ENCODE measurements at places on chromosomes 7 and 10. TPM values are rescaled to one million over a fixed set of nuclear protein-coding genes. Genes with fewer than 3 reads are reported as not detected.

DNA sequence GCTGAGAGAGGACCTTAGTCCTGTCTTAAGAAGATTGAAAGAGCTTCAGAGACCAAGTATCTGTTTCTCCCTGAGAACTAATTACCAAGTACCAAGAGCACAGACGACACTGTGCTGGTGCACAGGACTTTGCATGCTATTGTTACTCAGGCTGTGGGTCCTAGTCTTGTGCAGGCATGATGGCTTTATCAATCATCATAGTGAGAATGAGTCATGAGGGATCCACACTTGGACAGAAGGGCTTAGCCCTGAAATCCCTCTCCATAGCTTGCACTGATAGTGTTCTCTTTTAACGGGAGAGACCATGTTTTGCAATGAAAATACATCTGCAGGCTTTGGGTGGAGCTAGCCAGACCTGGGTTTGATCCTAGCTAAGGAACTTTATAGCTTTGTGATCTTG is 93.3 kb downstream of the SORCS3 start:
- DNase-seq: no peak

GRCh38 chr7:19117870-19118608 is 603 bp upstream of the TWIST1 start:
- DNase-seq: no peak

Gene ZNF239
- total RNA-seq: 0.66 TPM

DNA sequence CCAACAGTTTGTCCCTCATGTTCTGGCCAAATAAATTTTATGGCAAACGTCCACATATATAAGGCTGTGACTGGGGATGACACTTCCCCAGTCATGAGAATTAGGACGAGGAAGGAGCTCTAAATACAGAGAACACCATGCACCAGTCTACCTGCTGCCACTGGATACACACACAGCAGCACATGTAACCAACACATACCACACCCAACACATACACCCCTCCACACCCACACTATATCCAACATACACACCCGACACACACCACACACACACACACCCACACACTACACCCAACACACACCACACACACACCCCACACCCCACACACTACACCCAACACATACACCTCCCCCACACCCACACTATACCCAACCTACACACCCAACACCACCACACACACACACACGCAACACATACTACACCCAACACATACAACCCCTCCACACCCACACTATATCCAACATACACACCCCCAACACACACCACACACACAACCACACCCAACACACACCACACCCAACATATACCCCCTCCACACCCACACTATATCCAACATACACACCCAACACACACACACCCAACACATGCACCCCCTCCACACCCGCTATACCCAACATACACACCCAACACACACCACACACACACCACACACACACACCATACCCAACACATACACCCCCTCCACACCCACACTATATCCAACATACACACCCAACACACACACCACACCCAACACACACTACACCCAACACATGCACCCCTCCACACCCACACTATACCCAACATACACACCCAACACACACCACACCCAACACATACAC is 74.1 kb downstream of the HIPK2 start:
- no peak for DNase-seq

DNA sequence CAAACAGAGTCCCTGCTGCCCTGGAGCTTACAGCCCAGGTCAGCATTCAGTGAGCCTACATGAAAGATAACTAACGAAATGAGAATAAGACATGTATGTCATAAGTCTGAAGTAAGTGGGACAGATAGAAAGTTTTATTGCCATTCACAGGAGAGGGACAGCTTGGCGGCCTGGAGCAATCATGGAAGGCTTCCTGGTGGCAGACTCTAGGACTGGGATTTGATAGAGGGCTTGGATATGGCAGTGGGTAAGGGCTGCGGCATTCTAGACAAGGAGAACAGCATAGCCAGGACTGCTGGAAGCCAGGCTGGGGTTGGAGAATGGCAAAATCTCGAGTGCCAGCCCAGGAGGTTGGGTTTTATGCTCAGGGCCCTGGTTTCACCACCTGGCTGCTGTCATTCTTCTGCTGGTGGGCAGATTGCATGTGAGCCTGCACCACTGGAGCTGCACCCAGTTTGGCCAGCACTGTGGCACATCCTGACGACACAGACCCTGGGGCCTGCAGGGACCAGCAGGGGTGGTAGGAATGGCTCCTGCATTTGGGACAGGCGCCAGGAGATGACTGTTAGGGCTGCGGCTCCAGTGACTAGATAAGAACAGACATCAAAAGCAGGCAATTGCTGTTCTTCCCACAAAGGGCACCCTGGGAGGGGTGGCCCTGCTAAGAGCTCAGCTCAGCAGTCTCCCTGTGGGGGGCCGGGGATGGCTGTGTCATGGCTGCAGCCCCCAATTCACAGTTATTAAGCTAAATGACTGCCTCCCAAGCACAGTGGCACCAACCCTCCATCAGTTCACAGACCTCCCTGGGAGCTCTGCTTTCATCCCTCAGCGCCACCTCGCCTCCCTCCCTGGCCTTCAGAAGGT is 161.1 kb downstream of the RPS24 start:
- DNase-seq: no peak

DNA sequence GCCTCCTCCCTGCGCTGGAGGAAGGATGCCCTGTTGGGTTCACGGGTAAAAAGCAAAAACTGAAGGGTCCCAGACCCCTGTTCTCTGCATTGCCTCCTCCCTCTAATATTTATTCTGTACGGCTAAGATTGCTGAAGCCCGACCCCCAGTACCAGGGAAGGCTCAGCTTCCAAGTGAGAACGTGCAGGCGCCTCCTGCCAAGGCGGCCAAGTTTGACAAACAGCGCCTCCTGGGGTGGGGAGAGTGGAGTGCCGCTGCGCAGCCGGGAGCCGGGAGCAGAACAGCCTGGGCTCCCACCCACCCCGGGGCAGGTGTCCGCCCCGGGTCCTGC is 4.7 kb upstream of the EBF3 start:
- DNase-seq: no peak

GRCh38 chr10:112711366-112711765 is 238.7 kb upstream of the TCF7L2 start:
- no peak for DNase-seq

DNA sequence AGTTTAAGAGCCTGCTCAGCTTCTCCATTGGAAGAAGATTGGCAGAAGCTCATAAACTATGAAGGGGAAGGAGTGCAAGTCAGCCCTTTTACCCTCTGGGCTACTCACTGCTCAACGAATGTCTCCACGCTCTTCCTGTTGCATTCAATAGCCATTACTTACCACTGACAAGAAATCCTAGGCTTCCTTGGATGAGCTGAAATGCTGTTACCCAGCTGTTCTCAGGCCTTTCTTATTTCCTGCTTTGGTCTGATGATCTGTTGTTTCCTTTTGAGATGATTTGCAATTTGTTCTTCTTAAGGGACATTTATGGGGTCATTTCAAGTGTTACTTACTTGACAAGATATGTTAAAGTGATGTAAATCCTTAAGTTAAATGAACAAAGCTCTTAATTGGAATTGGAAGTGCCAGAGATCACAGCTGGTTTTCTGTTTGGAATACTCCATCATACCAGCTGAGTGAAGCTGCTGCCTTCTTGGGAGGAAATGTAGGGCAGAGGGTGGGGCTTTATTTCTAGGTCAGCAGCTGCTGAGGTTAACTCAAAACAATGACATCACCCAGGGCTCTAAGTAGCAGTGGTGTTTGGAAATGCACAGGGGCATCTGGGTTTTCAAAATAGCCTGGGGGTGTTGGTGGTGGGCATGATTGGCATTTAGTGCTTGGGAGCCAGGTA is 170.0 kb downstream of the PRKCQ start:
- peak; percentile 35 for DNase-seq

DNA sequence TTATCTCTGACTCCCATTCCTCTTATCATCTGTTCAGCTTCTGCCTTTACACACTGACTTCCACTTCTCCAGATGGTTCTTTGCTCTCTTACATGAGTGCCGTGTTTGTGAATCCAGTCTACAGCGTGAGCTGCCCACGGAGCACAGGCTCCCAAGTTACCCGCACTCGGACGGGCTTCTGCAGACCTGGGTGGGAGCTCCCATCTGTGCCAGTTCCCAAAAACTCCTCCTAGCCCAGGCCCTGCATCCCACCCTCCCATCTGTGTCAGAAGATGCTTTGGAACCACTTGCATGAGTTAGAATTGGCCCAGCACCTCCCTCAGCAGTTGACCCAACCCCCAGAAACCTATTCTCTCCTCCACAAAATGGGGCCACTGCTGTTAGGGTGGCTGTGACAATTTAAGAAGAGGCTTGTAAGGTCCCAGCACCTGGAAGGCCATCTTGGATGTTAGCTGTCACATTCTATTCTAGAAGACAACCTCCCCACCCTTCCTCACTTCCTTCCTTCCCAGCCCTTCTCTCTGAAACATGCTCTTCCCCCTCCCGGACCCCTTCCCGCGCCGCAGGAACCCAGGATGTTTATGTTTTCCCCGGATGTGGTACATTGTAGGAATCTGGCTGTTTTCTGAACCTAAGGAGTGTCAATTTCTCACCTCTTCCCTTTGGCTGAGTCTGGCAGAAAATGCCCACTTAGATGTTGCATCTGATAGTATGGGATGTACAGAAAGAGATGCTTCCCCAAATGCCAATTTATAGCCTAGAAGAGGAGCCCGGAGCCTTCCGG is 79.2 kb downstream of the CCDC3 start:
- no peak for DNase-seq

Gene CABCOCO1
- total RNA-seq: not detected

DNA sequence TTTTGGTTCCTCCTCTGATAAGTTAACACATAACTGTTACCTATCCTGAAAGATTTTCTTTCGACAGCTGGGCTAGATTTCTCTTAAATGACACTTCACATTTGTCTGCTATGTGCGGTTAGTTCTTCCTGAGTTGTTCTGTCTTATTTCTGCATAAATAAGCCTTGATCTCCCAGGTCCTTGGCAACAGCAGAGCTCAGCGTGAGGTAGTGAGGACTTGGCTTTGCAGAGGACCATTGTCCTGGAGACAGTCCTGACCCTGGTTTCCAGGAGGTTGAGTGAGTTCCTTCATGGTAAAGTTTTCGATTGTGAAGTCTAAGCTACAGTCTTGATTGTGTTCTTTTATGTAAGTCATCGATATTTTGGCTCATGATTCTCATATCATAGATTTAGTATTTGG is 23.7 kb downstream of the SND1 start:
- no peak for DNase-seq

DNA sequence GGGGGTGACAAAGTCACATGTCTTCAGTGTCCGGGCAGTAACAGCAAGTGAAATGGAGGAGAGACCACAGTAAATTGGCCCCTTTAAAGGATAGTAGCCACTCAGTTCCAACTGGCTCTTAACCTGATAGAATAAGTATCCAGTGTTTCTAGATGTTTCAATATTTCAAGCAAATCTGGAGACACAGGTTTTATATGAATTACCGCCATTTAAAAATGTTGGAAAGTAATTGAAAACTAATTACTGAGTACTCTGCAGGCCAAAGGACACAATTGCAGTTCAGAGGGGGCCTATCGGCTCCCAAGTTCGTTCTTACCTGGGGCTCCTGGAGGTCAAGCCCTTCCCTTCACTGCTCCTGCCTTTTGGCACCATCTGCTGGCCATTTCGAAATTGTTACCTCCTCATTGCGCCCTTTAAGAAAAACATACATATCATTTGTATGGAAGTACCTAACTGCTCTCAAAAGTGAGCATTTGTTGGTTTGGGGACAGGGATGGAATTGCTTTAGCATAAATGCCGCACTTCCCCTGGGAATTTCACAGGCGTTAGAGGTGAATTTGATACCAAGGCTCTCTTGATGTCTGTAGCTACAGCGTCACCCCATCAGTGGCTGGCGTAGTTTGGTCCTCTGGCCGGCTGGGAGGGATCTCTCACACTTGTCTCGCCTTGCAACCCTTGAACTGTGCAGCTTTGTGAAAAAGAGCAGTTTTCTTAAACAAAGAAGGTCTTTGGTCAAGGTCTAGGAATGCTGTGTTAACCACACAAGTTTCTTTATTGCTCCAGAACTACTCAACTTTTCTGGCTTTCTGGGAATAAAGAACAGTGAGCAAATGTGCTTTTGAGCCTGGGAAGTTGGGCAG is 220.0 kb downstream of the ARHGAP21 start:
- no peak for DNase-seq

GRCh38 chr7:150944066-150945042 is 33.8 kb downstream of the KCNH2 start:
- no peak for DNase-seq

Gene ZNF425
- 1.0 TPM for total RNA-seq

DNA sequence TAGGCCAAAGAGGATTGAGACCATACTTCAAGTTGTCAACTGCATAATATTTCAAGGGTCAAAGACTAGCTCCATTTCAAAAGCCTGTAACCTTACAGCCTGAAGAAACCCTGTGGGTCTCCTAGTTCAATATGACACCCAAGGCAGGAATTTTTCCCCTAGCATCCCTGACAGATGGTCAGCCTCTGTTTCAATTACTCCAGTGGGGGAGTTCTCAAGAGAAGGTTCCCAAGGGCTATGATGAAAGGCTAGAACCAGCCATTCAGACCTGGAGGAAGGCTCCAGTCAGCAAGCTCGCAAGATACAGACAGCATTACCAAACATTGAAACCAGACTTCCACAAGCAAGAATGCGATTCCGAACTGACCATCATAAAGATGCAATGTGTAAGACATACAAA is 1.6 kb downstream of the HTR7 start:
- DNase-seq: no peak

DNA sequence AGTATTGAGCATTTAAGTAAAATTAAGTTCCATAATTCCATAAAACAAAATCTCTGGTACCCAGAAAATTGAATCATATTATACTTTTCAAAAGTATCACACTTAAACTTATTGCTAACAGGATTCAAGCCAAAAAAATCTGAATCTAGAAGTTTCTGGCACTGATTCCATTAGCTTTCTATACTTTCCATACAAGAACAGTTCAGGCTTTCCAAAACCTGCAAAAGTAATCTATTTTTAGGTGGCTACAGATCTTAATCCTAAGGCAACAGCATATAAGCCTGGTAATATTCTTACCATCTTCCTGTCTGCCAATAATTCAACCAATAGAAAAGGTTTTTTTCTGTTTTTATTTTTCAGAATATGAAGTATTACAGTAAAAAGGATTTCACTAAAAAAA is 185.0 kb downstream of the CRPPA start:
- DNase-seq: no peak

GRCh38 chr7:48298779-48299178 is 127.5 kb downstream of the ABCA13 start:
- no peak for DNase-seq

GRCh38 chr10:74910241-74910975 is 84.0 kb downstream of the KAT6B start:
- no peak for DNase-seq

GRCh38 chr7:159078911-159079270 is 65.8 kb downstream of the VIPR2 start:
- DNase-seq: no peak

- DNase-seq: no peak
Measured at GRCh38 chr7:81944058-81944457, 174.2 kb upstream of the HGF start.

Gene NUTM2B
- total RNA-seq: 1.1 TPM

Data from activated T-helper 2 cell treated with anti-CD3 and anti-CD28 coated beads, Interferon-gamma antibody, Interleukin-2, Interleukin-4, amounts not matched to agents 10 μg/mL and 5 μg/mL and 100 μg/mL, durations not matched to agents 14 hours and 24 hours and 36 hours (primary cell).